Activated CD4-positive, alpha-beta T cell treated with anti-CD3 and anti-CD28 coated beads, Interleukin-2, amount 50 U/mL, for 24 hours (primary cell): ENCODE measurements at places on chromosomes 12 and 14.

DNA sequence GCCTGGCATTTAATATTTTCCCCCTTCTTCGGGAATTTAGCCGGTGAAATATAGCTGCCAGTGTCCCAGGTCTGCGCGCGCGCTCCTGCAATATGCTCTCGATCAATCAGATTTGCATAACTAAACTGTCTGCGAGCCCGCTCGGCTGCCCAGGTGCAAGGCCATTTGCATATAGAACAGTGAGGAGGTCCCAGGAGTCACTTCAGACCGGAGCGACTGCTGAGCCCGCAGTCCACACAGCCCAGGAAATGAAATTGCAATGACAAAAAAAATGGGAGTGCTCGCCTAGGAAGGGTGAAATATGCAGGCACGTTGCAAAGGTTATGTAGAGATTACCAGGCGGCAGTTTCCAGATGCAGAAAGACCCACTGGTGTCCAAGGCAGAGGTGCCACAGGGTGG lies 228.5 kb downstream of the VRK1 start:
- no peak for DNase-seq

GRCh38 chr12:55935738-55936151 lies 4.8 kb downstream of the DGKA start:
- no peak for DNase-seq

DNA sequence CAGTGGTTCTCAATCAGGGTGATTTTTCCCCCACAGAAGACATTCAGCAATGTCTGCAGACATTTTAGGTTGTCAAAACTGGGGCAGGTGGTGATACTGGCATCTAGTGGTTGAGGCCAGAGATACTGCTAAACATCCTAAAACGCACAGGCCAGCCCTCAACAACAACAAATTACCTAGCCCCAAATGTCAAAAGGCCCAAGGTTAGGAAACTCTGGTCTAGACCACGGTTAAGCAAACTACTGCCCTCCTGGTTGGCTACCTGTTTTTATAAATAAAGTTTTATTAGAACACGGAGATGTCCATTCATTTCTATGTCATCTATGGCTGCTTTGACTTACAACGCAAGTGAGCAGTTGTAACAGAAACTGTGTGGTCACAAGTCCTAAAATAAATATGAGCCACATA lies 186.7 kb downstream of the EFCAB11 start:
- peak; percentile 65 for DNase-seq

DNA sequence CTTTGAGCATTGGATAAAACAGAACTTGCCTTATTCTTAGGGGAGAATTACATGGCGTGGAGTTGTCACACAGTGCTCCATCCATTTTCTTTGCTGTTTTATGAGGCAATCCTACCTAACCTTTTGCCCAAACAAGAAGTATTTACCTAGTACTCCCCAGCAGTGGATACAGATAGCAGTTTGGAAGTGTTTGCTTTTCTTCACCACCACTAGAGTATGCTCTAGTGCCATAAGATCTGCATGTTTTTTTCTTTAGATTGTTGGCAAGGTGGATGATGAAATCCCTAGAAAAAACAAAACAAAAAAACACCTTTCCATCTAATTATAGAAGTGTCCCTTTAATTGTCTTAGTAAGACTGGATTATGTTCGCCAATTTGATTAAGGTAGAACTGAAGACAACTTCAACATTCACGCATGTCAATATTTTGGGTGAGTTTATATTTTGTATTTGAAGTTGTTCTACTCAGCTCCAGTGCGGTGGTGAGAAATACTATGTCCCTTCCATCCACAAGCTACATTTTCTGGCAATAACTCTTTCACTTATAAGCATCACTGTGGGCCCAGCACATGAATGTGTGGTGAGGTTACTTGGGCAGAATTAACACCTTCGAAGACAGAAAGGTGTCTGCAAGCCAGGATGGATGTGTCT lies 23.6 kb upstream of the TMEM260 start:
- DNase-seq: no peak

DNA sequence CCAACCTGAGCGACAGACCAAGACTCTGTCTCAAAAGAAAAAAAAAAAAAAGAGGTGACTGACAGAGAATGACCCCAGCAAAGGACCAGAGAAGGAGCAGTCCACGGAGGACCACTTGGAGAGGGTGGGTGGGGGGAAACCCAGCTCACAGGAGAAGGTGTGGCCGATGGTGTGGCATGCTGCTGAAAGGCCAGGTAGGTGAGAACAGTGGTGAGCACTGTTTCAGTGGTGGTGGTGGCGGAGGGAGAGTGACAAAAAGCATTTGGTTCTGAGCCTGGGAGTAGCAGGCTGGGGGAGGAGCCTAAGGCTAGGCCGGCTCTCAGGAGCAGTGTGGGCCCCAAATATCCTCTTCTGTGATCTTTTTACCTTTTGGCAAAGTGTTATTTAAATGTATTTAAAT lies 63.8 kb downstream of the IRF2BPL start:
- no peak for DNase-seq

DNA sequence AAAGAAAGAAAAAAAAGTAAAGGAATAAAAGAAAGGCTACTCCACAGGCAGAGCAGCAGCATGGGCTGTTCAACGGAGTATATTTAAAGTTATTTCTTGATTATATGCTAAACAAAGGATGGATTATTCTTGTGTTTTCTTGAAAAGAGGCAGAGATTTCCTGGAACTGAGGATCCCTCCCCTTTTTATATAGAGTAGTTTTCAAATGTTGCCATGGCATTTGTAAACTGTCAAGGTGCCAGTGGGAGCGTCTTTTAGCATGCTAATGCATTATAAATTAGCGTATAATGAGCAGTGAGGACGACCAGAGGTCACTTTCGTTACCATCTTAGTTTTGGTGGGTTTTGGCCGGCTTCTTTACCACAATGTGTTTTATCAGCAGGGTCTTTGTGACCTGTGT lies 383.0 kb downstream of the PCNX1 start:
- no peak for DNase-seq

- DNase-seq: no peak
Measured at GRCh38 chr14:42224053-42224888, 617.6 kb downstream of the LRFN5 start.

DNA sequence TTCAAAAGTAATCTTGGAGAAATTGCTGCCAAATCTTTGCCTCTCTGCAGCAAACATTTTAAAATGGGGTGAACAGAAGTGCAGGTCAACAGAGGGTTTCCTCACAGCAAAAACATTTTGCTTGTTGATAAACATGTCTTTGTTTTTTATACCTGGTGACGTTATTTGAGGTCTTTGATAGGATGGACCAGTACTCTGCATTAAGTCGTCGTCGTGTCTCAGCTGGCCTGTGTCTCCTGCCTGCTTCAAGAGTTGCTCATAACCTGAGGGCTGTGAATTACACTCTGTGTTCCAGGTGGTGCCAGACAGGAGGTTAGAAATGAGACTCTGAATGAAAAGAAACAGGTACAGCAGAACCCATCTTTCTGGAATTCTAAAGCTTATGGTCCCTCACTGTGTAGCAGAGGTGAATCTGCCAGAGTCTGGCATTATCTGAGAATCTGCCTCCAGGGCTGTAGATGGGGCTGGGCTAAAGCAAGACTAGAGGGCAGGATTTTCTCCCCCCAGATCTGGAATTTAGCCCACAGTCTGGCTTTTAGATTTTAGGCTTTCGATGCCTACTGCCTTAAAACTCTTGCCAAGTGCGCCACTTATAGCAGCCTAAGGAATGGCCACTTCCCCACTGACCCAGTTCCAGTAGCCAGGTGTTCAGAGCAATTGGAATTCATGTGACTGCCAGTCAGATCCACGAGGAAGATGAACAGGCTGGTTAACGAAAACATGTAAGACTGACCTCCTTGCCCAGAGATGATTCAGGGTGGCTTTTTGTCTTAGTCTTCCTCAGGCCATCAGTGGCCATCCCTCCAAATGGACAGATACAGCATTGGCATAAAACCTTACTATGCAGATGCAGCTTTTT lies 161.2 kb downstream of the PRKCH start:
- DNase-seq: no peak

GRCh38 chr14:71932229-71932981 lies at the start of gene RGS6:
Gene RGS6 (plus strand): TSS chr14:71932429.
- DNase-seq: no peak

GRCh38 chr14:69996216-69996615 lies 117.0 kb downstream of the SMOC1 start:
- DNase-seq: no peak

DNA sequence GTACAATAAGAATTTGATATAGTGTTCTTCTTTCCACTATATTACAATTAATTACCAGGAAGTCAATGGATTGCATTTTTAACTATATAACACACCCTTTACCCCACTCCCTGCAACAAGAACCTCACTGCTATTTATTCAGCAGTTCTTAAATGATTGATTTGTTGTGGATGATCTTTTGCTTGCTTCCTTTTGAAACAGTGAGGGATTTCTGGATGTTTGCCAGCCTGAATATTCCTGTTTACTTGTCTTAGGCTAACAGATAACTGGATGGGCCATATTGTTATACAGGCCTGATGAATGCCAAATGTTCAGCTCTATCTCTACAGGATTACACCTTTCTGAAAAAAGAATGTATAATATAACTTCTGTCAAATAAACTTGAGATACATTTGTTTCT lies 497.6 kb downstream of the APAF1 start:
- DNase-seq: no peak

DNA sequence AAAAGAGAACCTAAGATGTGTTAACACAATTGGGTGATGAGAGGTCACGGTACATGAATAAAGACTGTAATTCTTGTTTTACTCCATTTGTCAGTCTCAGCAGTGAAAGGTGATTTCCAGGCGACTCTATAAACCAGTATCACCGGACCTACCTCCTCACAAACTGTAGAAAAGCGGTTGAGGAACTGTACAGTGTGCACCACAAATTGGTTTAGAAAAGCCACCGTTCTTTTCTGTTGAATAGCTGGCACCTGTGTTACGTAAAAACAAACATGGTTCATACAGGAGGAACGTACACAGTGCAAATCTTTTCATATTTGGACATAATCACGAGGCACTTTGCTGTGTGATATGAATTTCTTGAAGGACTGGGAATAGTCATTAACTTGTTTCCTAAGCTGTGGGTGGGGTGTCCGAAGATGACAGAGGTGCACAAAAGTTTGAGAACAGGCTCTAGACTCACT lies 663 bp downstream of the WASHC3 start:
- no peak for DNase-seq

- no peak for DNase-seq
Measured at GRCh38 chr12:31026202-31026601, 47.5 kb upstream of the DDX11 start.

- no peak for DNase-seq
Measured at GRCh38 chr12:32885831-32886230, 10.7 kb downstream of the PKP2 start.

DNA sequence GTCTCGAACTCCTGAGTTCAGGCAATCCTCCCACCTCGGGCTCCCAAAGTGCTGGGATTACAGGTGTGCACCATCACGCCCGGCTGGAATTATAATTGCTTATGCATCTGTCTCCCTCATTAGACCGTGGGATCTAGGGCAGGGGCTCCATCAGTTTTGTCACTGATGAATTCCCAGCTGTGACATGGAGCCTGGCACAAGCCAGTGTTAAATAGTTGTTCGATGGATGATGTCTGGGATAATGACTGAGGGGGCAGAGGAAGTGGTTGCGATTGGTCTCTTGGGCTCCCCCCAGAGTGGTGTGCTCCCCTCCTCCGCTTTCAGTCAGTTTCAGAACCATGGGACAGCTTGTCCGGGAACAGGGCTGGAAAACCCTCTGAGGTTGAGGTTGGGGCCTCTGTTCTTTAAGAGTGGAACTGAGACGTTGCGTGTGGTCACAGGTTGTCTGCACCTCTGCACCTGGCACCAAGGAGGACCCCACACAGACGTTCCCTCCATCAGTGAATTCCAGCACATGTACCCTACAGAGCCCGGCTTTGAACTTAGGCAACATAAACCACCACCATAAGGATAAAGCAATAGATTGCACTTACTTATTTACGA lies 30.8 kb upstream of the BATF start:
- DNase-seq: no peak

DNA sequence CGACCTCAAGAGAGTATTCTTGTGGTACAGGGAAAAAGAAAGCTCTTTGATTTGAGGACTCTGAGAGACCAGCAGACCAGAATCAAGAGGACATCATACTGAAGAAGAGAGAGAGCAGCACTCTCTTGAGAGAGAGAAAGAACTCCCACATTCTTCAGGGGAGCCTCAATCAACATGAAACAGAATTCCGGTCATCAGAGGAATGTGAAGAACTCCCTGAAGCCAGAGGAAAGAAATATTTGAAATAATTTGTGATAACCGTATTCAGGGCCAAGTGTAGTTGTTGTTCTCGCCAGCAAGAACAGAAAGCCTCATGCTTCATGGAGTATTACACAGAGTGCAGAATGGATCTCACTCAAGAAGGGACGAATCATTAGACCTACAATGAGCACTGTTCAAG lies 363.8 kb upstream of the TMEM132C start:
- DNase-seq: no peak

DNA sequence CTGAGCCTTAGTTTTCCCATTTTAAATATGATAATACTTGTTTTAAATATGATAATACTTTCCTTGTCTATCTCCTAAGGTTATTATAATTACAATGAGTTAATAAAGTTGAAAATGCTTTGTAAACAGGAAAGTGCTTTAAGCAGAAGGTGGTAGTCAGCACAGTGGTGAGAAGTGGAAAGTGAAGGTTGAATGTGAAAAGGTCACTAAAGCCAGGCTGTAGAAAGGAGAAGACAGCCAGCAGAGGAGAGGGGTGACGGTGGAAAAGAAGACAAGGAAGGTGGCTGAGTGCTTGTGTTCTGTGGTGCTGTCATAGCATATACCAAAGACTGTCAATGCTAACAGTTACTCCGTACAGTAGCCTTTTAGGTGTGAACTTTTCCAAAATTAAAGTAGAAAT lies 117.8 kb downstream of the ESR2 start:
- no peak for DNase-seq

DNA sequence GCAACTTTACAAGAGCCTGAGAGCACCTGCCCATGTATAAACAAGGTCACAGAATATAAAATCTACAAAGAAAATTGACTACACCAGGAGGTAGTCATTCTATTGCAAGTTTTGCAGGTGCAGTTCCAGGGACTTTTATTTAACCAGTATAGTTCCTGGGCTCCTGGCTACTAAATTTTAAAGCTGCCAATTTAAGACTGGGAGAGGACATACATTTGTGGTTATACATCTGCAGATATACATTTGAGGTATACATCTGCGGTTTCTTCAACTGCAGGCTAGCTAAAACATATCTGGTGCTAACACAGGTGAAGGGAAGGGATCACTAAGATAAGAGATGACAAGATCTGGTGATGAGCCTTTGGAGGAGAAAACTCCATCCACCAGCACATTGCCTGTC lies 30.2 kb downstream of the BBS10 start:
- no peak for DNase-seq

- no peak for DNase-seq
Measured at GRCh38 chr12:111741235-111741812, 25.4 kb upstream of the ALDH2 start.

- no peak for DNase-seq
Measured at GRCh38 chr12:26461776-26462175, 266.4 kb downstream of the SSPN start.

- no peak for DNase-seq
Measured at GRCh38 chr14:94109915-94110250, 653 bp upstream of the IFI27 start.
